Activated CD8-positive, alpha-beta memory T cell treated with anti-CD3 and anti-CD28 coated beads for 4 hours (primary cell): ENCODE measurements at places on chromosomes 1 and 21.

- no peak for DNase-seq
Observed at GRCh38 chr1:20426371-20426770, 59.6 kb downstream of the CAMK2N1 start.

DNA sequence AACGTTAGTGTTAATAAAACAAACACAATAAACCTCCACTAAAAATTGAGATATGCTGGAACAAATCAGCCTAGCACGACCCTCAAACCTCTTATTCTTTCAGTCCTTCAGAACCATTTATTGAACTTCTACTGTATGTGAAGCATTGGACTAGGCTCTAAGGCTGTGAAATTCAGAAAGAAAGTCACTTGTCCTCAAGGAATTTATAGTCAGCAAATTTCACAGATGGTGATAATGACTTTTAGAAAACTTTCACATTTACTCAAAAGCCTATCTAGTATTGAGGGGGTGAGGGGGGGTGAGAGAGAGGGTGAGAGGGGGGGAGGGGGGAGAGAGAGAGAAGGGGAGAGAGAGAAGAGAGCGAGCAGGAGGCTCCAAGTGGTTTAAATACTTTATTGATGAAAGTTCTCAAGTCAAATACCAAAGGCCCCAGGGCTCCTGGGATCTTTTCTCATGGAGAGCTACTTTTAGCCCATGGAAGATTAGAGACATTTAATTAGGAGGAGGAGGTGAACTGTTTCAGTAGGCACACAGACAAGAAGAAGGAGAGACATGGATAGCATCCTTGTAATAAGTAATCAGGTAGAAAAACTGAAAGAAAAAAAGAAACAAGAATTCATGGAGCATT lies 66.3 kb upstream of the SSX2IP start:
- DNase-seq = no peak

GRCh38 chr1:202038688-202039346 lies 28.4 kb downstream of the ELF3 start:
- DNase-seq = no peak

GRCh38 chr1:179017383-179018326 lies 8.0 kb upstream of the FAM20B start:
- DNase-seq = no peak

GRCh38 chr1:102733491-102734236 lies 374.7 kb downstream of the COL11A1 start:
- no peak for DNase-seq

GRCh38 chr1:151070474-151071276 lies at the start of gene GABPB2:
Gene GABPB2, plus strand, starts transcription at chr1:151070761. Its CDS starts 17,429 bp downstream, at chr1:151088190.
- peak; percentile 61 for DNase-seq

GRCh38 chr1:157047062-157047410 lies 1.5 kb upstream of the ARHGEF11 start:
- no peak for DNase-seq
